ENCODE measurements at places on chromosomes 12 and 14. TPM values are rescaled to one million over a fixed set of nuclear protein-coding genes. Genes with fewer than 3 reads are reported as not detected.
A peak's percentile ranks its signal among the peaks of the same experiment; 100 is the strongest.

Gene SLC6A15
- total RNA-seq: not detected

DNA sequence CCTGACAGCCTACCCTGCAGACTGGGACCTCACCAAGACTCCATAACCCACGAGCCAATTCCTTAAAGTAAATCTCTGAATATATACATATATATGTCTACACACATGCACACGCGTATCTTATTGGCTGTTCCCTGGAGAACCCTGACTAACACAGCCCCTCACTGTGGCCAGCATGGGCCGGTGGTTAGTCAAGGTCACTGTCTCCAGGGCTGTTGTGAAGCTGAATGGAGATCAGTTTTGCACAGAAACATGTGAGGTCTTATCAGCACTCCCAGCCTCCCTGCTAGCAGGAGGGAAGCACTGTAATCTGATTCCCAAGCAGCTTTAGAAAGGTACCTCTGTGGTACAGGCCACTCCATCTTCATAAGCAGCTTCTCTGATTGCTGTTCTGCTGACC lies 46.6 kb upstream of the PLEKHG6 start:
- H3K36me3 ChIP-seq: no peaks in the 10 kb centered on the region
- H3K4me1 ChIP-seq: peaks cover 35% of the 10 kb centered on the region
- H3K4me3 ChIP-seq: no peak overlapping the region
- no peak overlapping the region for H3K27ac ChIP-seq
- DNase-seq: no peak

DNA sequence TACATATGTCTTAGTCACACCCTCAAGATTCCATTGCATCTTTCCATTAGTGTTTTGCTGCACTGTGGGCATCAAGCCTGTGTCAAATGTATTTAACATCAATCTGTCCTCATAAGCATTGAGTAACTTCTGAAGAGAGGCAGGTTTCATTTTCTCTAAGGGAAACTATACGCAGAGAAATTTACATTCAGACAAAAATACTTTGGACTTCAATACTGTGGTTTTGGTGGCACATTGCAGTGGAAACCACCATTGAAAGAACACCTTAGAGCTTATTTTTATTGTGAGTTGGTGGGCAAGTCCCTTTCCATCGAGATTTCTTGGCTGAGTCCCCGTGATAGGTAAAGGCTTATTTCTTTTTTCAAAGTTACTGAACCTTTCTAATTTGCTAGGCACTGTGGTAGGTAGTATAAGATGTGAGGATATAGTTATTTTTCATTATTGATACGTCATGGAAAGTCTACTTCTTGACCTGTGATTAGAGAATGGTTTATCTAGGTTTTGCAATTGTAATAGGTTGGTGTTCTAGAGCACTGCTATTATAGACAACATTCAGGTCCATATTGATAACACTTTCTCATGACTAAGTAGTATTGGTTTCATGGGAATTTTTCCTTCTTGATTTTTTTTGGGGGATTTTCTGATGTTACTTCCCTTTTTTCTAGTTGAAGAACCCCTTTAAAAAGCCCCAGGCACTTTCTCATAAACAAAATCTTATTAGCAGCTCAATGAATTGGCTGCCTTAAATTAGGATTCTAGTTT lies 81.9 kb downstream of the CFAP54 start:
- no peak for DNase-seq
- H3K27me3 ChIP-seq: peaks cover 62% of the 10 kb centered on the region
- no peak overlapping the region for H3K27ac ChIP-seq
- peaks cover 2% of the 10 kb centered on the region for H3K4me1 ChIP-seq

Gene KCTD10
- 43.1 TPM for total RNA-seq

Gene PMEL
- total RNA-seq: 1.4 TPM

DNA sequence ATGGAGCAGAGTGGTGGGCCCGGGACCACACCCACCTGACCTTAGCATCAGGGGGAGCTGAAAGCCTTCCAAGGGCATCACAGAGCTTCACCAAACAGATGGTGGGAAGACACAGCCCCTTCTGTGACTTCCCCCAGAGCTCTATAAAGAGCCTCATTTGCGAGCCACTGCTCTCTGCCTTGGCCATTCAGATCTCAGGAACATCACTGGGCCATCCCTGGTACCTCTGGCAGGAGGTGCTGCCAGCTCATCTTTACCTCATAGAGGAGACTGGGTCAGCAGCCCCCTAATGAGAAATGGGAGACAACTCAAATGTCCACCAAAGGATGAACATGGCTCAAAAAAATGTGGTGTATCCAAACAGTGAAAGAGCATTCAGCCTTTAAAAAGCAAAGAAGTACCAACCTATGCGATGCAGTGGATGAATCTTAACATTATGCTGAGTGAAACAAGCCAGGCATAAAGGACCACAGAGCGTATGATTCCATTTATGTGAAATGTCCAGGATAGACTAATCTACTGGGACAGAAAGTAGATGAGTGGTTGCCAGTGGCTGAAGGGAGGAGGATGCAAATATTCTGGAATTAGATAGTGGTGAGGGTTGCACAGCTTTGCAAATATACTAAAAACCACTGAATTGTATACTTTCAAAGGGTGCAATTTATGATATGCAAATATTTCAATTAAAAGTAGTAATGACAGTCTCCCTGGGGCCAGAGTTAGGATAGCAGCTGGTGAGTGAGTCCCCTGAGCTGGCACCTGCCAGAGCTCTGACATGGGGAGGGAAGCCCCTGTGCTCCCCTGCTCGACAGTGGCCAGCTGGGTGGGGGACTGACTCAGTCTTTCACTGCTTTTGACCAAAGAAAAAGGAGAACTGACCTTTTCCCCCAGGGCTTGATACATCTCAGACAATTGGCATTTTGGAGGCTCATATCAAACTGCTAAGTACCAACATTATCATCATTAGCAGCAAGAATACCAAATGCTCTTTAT lies 116.6 kb downstream of the GCH1 start:
- H3K27me3 ChIP-seq: no peaks in the 10 kb centered on the region
- DNase-seq: no peak
- no peak overlapping the region for H3K27ac ChIP-seq
- H3K4me1 ChIP-seq: no peaks in the 10 kb centered on the region
- H3K36me3 ChIP-seq: peaks cover 48% of the 10 kb centered on the region

DNA sequence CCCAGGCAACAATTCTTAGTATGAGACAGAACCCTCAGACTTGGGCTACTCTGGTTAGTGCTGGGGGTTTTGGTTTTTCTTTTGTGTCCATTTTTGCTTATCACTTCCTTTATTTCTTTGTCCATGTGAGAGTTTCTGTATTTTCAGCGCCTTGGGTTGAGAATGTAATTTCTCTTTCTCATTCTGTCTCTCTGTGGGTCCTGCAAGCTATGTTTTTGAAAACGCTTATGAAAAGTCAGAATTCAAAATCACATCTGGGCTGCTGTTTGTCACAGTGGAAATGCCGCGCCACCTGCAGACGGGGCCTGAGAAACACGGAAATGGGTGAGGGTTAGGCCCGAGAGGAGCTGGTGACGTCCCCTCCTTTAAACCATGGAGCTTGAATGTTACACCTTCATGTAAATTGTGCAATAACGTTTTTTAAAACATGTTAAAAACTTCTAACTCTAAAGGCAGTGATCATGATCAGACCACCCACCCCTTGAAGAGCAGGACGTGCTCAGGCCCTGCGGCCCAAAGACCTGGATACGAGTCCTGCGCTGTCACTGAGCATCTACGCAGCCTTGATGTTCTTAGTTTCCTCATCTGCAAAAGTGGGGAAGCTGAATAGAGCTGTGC lies 26.1 kb downstream of the JDP2 start:
- DNase-seq: no peak
- H3K4me1 ChIP-seq: peaks cover 93% of the 10 kb centered on the region
- H3K4me3 ChIP-seq: peak overlapping the region; percentile 8
- no peaks in the 10 kb centered on the region for H3K27me3 ChIP-seq
- H3K27ac ChIP-seq: peak overlapping the region; percentile 98

Gene ACYP1
- 10.4 TPM for total RNA-seq

Gene TRPV4
- 1.3 TPM for total RNA-seq

Gene IFT81
- 13.1 TPM for total RNA-seq

DNA sequence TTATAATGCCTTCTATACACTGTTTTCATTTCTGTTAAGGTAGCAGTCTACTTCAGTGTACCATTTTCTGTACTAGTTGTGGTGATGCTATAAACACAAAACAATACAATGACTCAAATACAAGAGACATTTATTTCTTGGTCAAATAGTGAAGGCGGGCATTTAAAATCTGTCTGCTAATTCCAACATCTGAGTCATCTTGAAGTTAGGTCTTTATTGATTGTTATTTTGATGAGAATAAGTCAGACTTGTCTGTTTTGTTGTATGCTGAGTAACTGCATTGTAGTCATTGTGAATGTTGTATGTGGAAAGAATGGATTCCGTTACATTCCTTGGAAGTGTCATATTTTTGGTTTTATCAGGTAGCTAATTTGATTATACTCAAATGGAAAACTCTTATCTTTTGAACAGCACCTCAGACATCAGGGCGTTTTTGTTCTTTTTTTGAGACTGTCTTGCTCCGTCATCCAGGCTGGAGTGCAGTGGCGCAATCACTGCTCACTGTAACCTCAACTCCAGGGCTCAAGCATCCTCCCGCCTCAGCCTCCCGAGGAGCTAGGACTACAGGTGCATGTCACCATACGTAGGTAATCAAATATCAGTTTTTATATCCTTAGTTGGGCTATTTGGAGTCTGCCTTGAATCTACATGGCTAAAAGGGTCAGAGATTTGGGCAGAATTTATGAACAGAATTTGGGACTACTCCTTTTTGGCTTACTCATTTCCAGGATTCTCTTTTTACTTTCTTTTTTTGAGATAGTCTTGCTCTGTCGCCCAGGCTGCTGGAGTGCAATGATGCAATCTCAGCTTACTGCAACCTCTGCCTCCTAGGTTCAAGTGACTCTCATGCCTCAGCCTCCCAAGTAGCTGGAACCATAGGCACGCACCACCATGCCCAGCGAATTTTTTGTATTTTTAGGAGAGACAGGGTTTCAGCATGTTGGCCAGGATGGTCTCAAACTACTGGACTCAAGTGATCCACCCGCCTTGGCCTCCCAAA lies 56.8 kb downstream of the PAPLN start:
- H3K27ac ChIP-seq: no peak overlapping the region
- H3K4me1 ChIP-seq: peaks cover 4% of the 10 kb centered on the region
- no peak for DNase-seq
- H3K27me3 ChIP-seq: no peaks in the 10 kb centered on the region
- H3K36me3 ChIP-seq: peaks cover 11% of the 10 kb centered on the region

DNA sequence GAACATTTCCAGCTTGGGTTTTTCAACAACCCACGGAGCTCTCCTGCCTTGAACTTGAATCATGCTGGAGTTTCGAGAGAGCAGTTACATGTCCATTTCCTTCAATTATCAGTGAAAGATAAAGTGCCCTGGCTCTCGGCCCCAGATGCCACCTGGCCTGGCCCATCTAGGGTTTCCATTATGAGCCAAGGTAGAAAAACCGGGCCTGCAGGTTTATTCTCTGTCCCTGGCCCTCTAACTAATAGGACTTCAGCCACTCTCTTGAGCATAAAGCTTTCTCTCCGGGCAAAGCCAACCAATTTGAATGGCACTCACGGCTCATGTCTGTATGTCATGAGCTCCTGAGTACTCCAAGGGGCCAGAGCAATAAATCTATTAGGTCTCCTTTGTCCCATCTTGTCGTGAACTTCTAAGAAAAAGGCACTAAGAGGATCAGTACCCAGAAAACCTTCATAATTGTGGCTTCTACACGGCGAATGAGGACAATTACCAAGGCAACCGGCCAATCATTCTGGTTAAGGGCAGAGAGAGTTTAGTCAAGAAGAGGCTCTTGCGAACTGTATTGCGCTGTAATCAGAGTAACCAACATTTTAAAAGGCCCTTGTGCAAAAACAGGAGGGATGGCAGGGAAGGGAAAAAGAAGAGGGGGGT lies 392.3 kb downstream of the MED13L start:
- no peak overlapping the region for H3K4me3 ChIP-seq
- no peak for DNase-seq
- H3K27me3 ChIP-seq: peaks cover 11% of the 10 kb centered on the region
- no peaks in the 10 kb centered on the region for H3K36me3 ChIP-seq
- H3K27ac ChIP-seq: no peak overlapping the region

Gene IPO8
- total RNA-seq: 51.4 TPM

DNA sequence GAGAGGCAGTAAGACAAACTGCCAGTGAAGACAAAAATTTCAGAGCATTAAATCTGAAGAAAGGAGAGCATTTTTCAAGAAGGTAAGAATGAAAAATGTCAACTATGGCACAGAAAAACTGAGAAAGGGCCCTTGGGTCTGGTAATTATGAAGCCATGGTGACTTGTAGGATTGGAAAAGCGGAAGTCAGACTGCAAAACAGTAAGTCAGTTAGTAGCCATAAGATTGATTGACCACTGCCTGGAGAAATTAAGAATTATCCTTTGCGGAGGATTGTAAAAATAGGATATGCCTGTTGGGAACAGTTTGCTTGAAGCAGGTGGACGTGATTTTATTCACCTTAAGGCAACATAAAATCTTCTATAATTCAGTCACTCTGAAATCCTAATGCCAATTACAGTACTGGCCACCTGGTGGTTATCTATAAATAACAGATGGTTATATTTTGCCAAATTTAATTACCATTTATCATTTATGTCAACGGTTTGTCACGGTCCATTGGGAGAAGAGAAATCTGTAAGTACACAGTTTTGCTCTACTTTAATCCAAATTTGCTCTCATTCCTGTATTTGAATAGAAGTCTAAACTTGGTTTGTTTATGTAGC lies 127.1 kb upstream of the CNTN1 start:
- no peaks in the 10 kb centered on the region for H3K27me3 ChIP-seq
- H3K4me1 ChIP-seq: no peaks in the 10 kb centered on the region
- no peak for DNase-seq
- no peaks in the 10 kb centered on the region for H3K36me3 ChIP-seq
- no peak overlapping the region for H3K27ac ChIP-seq

GRCh38 chr14:49962621-49963020 lies 69.7 kb downstream of the ARF6 start:
- no peak overlapping the region for H3K27ac ChIP-seq
- H3K36me3 ChIP-seq: no peaks in the 10 kb centered on the region
- no peak overlapping the region for H3K4me3 ChIP-seq
- no peaks in the 10 kb centered on the region for H3K27me3 ChIP-seq
- DNase-seq: no peak

DNA sequence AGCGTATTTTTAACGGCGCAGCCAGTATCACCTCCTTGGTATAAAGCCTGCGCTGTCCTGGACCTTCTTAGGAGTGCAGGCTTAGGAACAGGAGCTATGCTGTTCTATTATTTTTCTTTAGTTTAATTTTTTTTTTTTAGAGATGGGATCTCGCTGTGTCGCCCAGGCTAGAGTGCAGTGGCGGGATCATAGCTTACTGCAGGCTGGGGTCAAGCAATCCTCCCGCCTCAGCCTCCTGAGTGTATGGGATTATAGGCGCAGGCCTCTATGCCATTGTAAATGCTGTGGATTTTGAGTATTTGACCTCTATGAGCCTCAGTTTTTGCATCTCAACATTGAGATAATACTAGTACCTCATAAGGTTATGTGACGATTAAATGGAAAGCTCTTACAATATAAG lies 4.1 kb downstream of the OR10AD1 start:
- peaks cover 11% of the 10 kb centered on the region for H3K4me1 ChIP-seq
- H3K27ac ChIP-seq: peak overlapping the region; percentile 70
- H3K4me3 ChIP-seq: peak overlapping the region; percentile 71
- H3K27me3 ChIP-seq: peaks cover 32% of the 10 kb centered on the region

DNA sequence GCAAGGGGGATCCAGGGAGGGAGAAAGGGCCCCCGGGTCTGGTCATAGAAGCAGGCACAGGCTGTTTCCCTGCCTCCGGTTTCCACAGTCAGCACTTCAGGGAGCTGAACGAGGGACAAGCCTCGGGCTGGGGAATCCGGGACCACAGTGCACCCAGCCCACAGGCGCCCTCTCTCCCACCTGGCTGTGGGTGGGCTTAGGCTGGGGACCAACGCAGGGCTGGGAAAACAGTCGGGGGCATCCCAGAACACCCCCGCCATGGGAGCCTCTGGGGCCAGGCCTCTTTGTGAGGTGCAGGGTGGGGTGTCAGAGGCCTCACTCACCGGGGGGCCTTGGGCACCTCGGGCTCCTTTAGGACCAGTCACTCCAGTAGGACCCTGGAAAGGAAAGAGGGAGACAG lies 16.3 kb downstream of the TMEM106C start:
- H3K4me1 ChIP-seq: peaks cover 2% of the 10 kb centered on the region
- H3K27ac ChIP-seq: no peak overlapping the region
- no peak for DNase-seq
- H3K27me3 ChIP-seq: no peaks in the 10 kb centered on the region

All from osteocyte (in vitro differentiated cells).